CD4-positive, alpha-beta T cell treated with Interleukin-2 at 100 ng/mL for 4 hours (primary cell): ENCODE measurements at places on chromosomes 11 and 22.

- no peak for DNase-seq
Measured at GRCh38 chr11:124193221-124194010, 10.3 kb downstream of the OR10D3 start.

DNA sequence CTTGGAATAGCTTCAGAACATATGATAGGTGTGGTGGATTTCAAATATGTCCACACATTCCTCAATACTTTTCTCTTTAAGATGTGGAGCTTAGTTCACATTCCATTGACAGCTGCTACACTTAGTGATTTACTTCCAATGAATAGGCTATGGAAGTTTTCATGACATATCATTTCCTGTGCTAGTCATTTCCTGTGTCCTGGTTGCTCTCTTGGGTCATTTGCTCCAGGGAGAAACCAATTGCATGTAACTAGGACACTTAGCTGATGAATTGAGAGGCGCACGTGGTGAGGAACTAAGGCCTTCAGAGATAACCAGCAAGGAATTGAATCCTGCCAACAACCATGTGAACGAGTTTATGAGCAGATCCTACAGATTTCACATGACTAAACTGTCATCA lies 120.9 kb downstream of the SLC17A6 start:
- DNase-seq: no peak

DNA sequence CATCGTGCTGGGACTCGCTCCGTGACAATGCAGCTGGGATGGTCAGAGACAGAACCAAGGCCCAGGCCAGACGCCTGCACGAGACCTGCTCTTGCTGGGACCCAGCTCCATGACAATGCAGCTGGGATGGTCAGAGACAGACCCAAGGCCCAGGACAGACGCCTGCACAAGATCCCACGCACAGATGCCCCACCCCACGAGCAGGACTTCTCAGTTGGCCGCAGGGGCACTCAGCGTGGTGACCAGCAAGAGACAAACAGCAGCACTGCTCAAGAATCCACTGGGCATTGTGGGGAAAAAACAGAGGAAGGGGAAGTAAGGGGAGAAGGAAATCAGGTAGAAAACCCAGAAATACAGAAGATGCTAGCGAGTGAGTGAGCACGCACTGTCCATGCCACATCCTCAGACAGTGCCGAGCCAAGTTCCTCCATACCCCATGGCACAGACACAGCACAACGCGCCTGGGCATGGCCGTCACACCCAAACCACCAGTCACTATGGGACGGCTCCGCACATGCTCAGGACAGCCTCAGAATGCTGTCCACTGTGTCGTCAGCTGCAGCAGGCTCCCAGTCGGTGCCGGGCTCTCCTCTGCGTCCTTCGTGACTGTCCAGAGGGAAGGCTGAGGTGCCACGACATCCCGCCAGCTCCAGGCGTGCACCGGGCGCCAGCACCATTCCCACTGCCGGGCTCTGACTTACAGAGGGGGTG lies 44.5 kb downstream of the BRD1 start:
- no peak for DNase-seq

DNA sequence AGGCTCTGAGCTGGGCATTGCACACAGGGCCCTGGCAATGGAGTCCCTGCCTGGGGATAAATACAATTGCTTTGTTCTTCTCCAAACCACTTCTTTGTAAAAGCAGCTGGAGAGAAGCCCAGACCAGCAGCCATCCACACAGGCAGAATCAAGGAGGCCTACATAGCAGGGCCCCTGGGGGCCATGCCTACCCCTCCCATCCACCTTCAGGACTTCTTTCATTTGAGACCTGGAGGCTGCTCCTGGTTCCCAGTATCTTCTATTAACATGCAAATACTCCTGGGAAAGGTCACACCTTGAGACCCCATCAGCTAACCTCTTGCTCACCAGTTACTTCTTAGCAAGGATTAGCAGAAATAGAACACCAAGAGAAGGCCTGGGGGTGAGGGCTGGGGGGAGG lies 511.1 kb downstream of the SOX6 start:
- DNase-seq: no peak
